ENCODE measurements at places on chromosomes 7 and 10. TPM values are rescaled to one million over a fixed set of nuclear protein-coding genes. Genes with fewer than 3 reads are reported as not detected.
A peak's percentile ranks its signal among the peaks of the same experiment; 100 is the strongest.

DNA sequence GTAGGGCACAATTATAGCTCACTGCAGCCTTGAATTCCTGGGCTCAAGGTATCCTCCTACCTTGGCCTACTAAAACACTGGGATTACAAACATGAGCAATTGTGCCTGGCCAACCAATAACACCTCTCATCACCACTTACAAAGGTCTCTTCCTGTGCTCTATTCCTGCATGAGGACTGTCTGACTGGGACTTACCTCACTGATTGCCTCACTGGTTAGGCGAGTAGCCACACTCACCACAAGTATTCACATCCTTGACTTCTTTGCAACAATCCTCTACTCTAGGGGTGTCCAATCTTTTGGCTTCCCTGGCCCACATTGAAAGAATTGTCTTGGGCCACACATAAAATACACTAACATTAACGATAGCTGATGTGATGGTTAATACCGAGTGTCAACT lies 22.6 kb upstream of the PDIA4 start:
- no peak for DNase-seq

GRCh38 chr7:38310591-38311101 lies 37.2 kb upstream of the TARP start:
- no peak for DNase-seq

GRCh38 chr7:22668971-22669401 lies 58.0 kb upstream of the IL6 start:
- no peak for DNase-seq

GRCh38 chr10:97188261-97188711 lies 2.5 kb upstream of the SLIT1 start:
- peak; percentile 32 for DNase-seq

DNA sequence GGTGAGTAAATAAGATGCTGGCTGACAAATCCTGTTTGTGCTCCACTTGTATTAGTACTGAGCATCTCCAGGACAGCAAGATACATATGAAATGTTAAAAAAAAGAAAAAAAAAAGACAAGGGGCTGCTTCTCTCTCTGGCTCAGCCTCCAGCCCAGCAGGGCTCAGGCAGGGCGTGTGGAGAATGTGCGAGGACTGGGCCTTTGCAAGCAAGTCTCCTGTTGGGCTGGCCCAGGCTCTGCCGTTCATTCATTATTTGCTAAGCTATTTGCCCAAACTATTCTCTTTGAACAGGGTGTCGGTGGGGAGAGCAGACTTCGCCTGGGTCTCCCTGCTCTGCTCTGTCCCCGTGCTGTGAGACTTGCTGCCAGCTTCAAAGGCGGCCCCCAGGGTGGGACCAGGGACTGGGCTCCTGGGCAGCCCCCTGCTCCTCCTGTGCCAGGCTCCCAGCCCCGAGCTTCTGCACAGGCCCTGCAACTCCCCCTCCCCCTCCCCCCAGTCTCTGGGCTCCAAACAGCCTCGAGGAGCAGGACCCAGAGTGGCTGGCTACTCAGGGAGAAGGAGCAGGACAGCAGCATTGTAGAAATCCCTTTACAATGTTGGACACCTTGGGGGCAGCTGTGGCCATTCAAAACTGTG lies 25.6 kb upstream of the MGMT start:
- no peak for DNase-seq

DNA sequence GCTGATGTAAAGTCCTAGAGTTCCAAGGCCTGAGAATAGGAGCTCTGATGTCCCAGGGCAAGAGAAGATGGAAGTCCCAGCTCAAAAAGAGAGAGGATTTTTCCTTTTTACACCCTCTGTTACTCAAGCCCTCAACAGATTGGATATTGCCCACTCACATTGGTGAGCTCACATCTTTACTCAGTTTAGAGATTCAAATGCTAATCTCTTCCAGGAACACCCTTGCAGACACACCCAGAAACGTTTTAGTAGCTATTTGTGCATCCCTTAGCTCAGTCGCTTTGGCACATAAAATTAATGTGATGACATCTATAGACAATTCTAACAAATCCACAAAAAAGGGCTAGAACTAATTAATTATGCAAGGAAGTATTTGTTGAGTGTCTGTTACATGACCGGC lies 27.1 kb downstream of the ARMC3 start:
- DNase-seq, result no peak

- no peak for DNase-seq
Measured at GRCh38 chr7:72437610-72438009, 25.5 kb upstream of the CALN1 start.

DNA sequence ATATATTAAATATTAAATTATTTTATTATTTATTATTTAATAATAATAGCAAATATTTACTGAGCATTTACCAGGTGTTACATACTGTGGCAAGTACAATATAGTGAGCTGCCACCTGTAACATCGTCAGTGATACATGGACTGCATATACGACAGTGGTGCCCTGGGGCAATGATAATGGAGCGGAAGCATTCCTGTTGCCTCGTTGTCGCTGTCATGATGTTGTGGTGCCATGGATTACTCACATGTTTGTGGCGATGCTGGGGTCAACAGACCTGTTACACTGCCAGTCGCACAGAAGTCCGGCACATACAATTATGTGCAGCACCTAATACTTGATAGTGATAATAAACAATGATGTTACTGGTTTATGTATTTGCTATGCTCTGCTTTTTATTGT lies 20.6 kb downstream of the CAMK1D start:
- no peak for DNase-seq

Gene ZMIZ2
- total RNA-seq, result 108 TPM

GRCh38 chr7:100588438-100588837 lies 2.3 kb downstream of the FBXO24 start:
- no peak for DNase-seq

Gene CRHR2
- not detected for total RNA-seq

GRCh38 chr10:36075196-36075595 lies 433.1 kb upstream of the FZD8 start:
- DNase-seq, result no peak

Gene TUBB8
- not detected for total RNA-seq

Gene KEL
- total RNA-seq, result not detected

DNA sequence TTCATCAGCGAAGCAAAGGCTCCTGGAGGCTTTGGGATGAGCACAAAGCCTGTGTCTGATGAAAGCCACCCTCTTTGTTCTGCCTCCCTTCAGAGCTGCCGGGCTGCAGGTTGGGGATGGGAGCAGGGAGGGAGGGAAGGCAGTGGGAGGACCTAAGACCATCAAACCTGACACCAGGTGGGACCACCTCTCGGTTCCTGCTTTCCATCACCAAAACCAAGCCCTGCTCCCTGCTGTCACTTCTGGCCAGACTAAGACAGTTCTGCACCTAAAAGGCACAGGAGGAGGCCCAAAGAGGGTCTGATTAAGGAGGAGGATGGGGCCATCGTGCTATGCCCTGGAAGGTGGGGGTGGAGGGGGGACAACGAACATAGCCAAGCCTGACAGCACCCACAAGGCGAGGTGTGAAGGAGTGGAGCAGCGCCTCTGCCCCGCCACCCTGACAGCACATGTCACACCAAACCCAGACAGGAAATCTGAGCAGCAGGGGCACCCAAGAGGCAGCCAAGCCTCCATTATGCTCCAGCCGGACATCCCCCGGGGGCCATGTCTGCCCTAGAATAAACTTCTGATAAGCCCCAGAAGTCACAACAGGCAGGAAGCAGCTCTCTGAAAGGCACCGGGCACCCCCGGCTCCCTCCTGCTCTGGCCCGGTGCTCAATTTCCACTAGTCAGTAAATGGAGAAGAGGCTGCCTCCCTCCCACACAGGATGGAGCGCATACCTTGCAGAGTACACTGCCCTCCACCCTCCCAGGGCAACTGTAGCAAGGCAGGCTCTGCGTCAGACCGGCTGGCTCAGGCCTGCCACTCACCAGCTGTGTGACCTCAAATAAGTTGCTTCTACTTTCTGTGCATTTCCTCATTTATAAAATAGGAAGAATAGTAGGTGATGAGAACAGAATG lies 48.9 kb downstream of the DLG5 start:
- peak; percentile 80 for DNase-seq

- DNase-seq, result no peak
Measured at GRCh38 chr10:37975401-37975991, 951 bp downstream of the ZNF25 start.

GRCh38 chr10:88557256-88557655 lies 25.9 kb downstream of the RNLS start:
- no peak for DNase-seq

DNA sequence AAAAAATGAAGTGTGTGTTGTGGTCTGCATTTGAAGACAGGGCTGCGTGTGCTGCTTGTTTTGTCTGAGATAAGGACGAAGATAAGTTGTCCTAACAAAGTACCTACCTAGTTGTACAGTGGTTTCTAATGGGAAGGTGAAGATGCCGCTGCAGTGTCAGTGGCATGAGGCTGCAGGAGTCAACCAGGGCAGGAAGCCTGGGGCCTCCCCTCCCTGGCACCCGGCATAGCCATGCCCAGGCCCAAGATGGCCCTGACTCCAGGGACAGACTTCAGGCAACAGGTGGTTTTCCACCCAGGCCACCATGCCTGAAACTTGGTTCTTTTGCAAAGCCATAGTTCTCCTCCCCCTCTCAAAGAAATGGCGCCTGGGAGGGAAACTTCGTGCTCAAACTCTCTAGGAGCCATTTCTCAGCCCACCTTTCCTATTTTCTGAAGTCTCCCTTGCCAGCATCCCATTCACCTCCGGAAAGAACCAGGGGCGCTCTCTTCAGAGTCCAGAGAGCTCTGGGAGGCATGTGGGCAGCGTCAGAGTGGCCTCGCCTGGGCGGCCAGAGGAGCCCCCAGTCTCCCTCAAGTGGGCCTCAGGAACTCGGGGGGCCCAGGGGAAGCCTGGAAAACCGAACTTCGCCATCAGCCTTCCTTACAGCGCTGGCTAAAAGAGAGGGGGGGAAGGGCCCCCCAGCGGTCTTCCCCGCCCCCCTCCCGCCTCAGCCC lies 2.1 kb upstream of the KAT6B start:
- no peak for DNase-seq

DNA sequence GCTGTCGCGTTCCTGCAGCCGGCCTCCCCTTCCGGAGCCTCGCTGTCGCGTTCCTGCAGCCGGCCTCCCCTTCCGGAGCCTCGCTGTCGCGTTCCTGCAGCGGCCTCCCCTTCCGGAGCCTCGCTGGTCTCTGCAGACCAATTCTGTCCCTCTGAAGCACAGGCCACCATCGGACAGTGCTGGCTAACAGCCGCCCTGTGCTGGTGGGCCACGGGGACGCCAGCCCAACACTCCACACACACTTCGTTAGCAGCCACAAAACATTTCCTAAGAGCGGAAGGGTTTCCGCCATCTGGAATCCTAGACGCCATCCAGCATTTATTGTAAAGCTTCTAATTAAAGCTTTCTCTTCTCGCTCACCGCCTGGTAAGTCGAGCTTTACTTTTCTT lies 11.2 kb downstream of the GPER1 start:
- DNase-seq, result no peak

GRCh38 chr10:60894786-60895185 lies 49.2 kb downstream of the RHOBTB1 start:
- no peak for DNase-seq

- no peak for DNase-seq
Measured at GRCh38 chr7:222716-223041, 30.3 kb downstream of the FAM20C start.

Gene GPR15LG
- not detected for total RNA-seq

Gene TNRC18
- total RNA-seq, result 87.6 TPM

- no peak for DNase-seq
Measured at GRCh38 chr7:131723926-131724325, 167.5 kb upstream of the PODXL start.

GRCh38 chr7:18040196-18040595 lies 12.6 kb upstream of the PRPS1L1 start:
- no peak for DNase-seq

GRCh38 chr7:51601461-51601860 lies 284.9 kb upstream of the COBL start:
- no peak for DNase-seq

DNA sequence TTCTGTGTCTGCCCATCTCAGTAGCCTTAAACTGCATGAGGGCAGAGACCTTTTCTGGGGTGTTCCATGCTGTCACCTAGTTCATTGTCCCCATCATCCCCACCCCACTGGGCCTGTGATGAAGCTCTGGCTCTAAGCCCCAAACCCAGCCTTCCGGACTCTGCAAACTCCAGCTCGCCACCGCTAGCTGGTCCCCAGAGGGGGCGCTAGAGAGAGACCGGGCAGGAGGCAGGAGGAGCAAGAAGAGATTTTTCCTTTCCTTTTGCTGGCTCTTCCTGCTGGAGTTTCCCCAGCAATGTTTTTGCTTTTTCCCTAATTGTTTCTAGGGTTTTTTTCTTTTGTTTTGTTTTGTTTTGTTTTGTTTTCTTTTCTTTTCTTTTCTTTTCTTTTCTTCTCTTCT lies 234.4 kb downstream of the TEX36 start:
- no peak for DNase-seq

Gene SLC26A3
- total RNA-seq, result not detected

- DNase-seq, result no peak
Measured at GRCh38 chr10:23917251-23917840, 291.6 kb upstream of the KIAA1217 start.

GRCh38 chr10:48577158-48577557 lies 27.7 kb downstream of the ARHGAP22 start:
- DNase-seq, result no peak

DNA sequence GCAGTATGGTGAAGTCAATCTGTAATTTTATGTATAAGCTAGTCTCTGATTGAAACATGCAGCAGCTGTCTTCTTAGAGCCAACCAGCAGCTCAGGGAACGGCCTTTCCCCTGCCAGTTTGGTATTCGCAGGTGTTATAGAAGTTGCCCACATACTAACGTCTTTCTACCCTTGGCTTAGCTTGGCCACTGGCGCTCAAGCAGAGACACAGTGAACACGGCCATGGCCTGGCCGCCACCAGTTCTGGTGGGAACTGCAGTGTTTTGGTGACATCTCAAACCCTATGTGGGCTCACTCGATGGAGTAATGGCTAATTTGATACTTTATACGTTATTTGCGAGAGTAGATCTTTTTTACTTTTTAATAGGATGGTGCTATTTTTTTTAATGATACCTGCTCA lies 17.1 kb downstream of the EIF4H start:
- peak; percentile 10 for DNase-seq

DNA sequence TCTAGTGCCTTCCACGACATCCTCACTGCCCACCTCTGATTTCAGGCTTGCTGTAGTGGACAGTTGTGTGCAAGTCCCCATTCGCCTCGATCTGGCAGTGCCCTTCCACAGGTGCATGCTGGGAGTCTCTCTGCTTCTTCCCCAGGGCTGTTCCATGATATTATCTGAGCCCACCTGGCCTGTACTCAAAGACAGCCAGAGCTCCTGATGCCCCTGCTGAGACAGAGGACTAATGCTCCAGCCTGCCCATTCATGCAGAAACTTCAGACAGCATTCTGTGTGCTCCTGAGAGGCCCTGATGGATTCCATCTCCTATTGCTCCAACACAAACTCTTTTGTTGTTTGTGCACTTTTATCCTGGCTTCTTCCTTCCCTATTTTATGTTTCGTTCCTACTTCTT lies 164.8 kb upstream of the PRSS58 start:
- DNase-seq, result no peak

- no peak for DNase-seq
Measured at GRCh38 chr7:140039896-140040295, 22.9 kb downstream of the PARP12 start.

Measured in natural killer cell treated with Interleukin-12 subunit alpha and Interleukin-12 subunit beta and Interleukin-15 and Interleukin-18, amount 100 ng/mL, for 72 hours (primary cell).